ENCODE measurements at places on chromosomes 13 and 19.
A peak's percentile ranks its signal among the peaks of the same experiment; 100 is the strongest.

DNA sequence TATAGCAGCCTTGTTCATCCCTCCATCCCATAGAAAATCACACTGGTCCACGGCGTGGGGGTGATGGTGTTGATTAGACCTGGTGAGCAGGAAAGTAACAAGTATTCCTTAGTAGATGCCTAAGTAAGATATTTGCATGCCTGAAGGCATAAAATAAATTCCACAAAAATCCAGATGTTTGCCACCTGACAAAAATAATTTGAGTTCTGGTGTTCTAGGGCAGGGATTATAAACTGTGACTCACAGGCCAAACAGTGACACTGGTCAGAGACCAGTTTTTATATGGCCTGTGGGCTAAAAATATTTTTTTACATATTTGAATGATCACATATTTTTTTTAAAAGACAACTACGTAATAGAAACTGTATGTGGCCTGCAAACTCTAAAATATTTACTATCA, 310.7 kb downstream of the RFC3 start:
- DNase-seq, result no peak

- no peak for DNase-seq
Measured at GRCh38 chr19:43207991-43208390, 2.6 kb upstream of the PSG4 start.

GRCh38 chr13:29771247-29771646, 79.2 kb downstream of the UBL3 start:
- DNase-seq, result no peak

DNA sequence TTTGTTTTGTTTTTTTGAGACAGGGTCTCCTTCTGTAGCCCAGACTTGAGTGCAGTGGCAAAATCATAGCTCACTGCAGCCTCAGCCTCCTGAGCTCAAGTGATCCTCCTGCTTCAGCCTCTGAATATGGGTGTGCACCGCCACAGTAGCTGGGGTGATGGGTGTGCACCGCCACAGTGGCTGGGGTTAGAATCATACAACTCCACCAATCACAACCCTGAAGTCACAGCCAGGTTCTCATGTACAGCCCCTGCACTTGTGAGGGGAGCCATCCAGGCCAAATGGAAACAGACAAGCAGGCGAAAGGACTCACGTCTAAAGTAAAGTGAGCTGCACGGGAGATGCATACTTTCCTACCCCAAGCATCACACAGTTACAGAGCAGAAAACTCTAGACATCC, 63.1 kb upstream of the RANBP3 start:
- DNase-seq, result peak; percentile 25

DNA sequence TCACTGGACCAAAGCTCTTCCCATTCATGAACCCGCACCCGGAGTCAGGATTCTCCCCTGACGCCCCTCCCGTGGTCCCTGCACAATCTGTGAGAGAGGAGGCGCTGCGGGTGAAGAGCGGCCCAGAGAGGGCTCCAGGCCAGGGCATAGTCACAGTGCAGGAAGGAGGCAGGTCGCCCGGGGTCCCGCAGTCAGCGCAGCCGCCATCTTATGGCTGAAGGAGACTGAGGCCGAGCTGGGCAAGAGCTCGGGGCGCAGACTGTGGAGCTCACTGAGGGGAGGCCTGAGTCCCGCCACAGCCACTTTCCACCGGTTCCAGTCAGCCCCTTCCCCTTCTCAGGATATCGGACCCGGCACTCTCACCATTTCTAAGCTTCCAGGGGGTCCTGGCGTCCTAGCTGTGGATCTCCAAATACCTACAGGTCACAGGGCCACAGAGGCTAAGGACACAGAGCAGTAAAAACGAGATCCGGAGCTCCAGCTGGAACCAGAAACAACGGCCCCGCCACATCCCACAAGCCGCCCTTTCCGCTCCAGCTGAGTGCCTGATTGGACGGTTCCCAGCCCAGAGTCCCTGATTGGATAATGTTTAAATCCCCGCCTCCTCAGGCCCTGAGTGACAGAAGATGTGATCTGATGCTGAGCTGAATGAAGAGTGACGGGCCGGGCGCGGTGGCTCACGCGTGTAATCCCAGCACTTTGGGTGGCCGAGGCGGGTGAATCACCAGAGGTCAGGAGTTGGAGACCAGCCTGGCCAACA, at the start of gene ZNF99:
Gene ZNF99 (minus strand): TSS at position 501 of the 760 bp plus-strand sequence. CDS start 135 bp downstream, at position 366.
- DNase-seq, result peak; percentile 75

DNA sequence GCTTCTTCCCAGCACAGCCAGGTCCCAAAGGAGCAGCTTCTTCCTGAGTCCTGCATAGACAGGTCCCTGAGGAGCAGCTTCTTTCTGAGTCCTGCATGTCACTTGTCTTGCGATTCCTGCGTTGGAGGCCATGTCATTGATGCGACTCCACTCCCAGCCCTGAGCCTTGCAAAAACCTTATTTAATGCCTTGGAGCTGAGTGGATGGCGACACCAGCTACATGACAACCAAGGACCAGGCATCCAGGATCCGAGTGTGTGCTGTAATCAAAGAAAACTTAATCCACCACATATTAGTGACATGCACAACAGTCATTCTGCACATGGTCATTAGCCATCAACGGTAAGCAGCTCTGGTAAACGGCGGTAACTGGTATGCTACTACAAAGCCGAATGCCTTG, 315.8 kb downstream of the TEX29 start:
- no peak for DNase-seq

- DNase-seq, result no peak
Measured at GRCh38 chr19:14030997-14031718, 404 bp upstream of the IL27RA start.

DNA sequence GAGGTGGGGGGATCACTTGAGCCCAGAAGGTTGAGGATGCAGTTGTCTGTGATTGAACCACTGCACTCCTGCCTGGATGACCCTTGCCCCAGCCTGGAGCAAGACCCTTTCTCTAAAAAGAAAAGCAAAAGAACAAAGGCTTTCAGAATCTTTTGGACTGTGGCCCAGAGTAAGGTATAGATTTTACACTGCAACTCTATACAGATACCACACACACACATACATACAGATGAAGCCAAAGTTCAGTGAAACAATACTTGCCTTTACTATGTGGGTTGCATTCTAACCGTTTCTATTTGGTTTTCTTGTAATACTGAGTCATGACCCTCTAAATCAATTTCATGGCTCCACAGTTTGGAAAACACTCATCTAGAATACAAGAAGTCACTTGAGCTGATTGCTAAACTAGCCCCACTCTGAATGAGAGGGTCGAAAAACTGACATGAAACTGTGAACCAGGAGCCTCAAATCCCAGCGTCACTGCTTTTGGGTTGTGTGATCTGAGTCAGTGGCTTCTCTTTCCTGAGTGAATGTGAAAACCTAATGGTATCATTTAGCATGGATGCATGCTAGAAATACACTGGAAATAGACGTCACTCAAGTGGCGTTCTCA, 756.1 kb downstream of the UQCRFS1 start:
- DNase-seq, result no peak

GRCh38 chr13:102267191-102267590, 134.7 kb downstream of the FGF14 start:
- no peak for DNase-seq

DNA sequence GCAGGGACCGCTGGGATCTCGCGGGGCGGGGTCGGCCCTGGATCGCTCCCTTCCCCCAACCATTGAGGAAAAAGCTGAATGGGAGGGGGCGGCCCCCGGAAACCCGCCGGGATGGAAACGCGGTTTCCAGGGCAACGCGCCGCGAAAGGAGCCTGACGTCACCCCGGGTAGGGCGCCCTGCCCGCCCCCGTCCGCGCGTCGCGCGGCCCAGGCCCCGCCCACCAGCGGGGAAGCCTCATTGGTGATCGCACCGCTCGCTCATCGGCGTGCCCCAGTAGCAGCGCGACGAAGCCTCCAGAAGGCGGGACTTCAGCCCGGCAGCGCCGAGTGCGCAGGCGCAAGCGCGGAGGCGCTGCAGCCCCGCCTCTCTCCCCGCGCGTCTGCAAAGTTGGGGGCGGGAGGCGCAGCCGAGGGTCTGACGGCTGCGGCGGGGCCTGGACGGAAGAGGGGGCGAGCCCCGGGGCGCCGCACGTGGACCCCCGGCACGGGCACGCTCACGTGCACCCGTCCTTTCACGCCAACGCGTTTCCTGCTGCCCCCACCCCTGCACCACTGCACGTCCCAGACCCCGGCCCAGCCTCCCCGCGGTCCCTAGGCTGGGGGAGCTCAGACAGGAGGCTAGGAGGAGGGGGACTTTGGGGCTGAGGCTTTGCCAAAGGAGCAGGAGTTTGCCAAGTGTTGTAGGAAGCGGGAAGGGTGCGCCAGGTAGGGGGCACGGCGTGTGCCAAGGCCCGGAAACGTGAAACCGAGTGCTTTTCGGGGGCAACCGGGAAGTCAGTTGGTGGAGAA, 8.2 kb upstream of the CIRBP start:
- peak; percentile 99 for DNase-seq

- DNase-seq, result peak; percentile 57
Measured at GRCh38 chr19:1167687-1168571, 6.1 kb downstream of the SBNO2 start.

- DNase-seq, result no peak
Measured at GRCh38 chr13:27975564-27976361, 6.6 kb upstream of the CDX2 start.

- DNase-seq, result no peak
Measured at GRCh38 chr13:47454986-47455385, 546.1 kb downstream of the SUCLA2 start.

DNA sequence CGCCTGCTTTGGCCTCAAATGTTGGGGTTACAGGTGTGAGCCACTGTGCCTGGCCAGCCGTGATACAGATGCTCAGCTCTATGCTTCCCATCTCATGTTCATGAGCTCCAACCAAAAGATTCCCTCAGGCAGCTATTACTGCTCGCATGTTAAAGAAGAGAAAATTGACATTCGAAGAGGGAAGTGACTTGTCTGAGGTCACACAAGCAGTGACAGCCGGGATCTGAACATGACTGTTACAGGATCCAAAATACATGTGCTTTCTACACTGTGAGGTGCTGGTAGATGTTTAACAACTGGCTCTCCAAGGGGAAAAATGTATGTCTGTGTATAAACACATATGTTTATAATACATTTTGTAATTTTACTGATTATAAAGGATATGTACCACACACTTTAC, 11.3 kb downstream of the FPR1 start:
- DNase-seq, result no peak

DNA sequence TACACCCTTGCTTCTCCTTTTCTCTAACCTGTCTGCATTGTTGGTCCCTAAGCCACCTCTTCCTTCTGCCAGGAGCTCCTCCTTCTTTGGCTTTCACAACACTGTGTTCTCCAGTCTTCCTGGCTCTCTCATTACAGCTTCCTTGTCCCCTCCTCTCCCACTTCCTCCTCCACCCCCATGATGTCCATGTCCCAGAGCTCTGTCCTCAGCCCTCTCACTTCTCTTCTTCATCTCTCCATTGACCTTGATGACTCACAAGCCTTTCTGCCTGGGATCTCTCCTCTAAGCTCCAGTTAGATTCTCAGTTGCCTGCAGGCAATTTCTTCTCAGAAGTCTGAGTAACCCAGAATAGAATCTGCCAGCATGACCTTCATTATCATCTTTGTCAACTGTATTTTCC, 100.3 kb upstream of the WASF3 start:
- no peak for DNase-seq

GRCh38 chr13:49669735-49670309, 21.5 kb downstream of the EBPL start:
- no peak for DNase-seq

DNA sequence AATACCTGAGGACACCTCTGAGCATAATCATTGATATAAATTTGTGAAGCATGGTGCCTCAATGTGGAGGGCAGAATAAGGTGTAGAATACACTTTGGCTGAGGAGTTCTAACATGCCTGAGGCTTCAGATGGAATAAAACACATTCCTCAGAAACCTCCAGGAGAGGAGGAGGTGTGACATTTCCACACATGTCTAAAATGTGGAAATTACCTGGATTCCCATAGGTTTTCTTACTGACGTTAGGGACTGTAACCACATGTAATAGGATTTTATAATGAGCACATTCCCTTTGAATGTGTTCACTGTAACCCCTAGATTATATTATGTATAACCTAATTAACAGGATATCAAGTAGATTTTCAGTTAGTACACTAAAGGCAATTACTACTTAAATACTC, 226.1 kb downstream of the TDRD3 start:
- no peak for DNase-seq

DNA sequence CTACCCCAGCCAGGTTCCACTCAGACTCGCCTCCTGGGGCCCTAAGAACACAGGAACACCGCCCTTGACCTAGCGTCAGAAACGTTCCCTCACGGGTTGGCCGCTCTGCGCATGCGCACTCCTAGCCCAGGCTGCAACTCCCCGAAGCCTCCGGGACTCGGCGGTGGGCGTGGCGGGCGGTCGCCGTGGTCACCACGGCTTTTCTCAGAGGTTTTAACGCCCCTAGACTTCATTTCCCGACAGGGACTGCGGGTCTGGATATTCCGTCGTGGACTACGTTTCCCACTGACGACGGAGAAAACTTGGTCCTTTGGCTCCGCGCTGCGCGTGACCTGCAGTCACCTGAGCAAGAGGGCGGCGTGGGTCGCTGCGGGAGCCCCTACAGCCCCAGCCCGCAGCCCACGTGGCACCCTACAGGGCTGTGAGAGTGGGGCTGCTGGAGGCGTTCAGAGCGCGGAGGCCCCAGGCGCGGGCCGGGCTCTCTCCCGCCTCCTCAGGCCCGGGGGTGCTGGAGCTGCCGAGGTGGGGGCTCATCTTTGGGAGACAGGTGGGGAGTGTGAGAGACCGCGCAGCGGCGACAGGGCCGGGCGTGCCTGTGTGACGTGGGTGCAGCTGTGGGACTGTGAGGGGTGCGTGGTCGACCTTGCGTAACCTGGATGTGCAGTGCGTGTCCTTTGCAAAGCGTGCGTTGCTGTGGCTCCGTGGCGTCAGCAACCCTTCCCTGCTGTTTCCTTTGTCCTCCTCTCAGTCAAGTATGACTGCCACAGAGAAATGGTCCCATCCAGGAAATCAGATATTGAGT, 38.0 kb upstream of the ZNF573 start:
- peak; percentile 89 for DNase-seq

DNA sequence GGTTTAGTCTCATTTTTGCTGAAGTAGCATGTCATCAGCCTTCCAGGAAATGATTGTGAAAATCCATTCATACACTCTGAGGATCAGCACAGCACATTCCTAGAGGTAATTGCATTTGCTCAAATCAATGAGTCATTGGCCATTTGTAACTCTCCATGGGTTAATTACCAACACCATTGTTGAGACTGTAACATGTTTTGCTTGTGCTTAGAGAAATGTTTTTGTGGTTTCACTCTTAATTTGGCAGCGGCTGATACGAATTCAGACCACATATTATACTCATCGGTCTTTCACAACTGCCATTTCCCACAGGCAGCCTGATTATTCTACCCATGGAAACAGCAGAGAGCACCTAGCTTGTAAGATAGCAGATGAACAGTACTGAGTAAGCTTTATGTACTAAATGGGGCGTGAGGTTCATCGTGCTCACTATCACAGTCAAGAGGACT, 110.3 kb downstream of the NHLRC3 start:
- DNase-seq, result no peak

- DNase-seq, result no peak
Measured at GRCh38 chr19:13483215-13483614, 23.1 kb downstream of the CACNA1A start.

All from sciatic nerve (tissue), 2 donors.